ENCODE measurements at places on chromosomes 12 and 14.

GRCh38 chr14:34875031-34875922 is at the start of gene BAZ1A:
Gene BAZ1A, minus strand, starts transcription at chr14:34875360. Its CDS starts 756 bp downstream, at chr14:34874604.
- DNase-seq: peak; percentile 78

- no peak for DNase-seq
Observed at GRCh38 chr14:92653162-92653651, 95.2 kb downstream of the LGMN start.

DNA sequence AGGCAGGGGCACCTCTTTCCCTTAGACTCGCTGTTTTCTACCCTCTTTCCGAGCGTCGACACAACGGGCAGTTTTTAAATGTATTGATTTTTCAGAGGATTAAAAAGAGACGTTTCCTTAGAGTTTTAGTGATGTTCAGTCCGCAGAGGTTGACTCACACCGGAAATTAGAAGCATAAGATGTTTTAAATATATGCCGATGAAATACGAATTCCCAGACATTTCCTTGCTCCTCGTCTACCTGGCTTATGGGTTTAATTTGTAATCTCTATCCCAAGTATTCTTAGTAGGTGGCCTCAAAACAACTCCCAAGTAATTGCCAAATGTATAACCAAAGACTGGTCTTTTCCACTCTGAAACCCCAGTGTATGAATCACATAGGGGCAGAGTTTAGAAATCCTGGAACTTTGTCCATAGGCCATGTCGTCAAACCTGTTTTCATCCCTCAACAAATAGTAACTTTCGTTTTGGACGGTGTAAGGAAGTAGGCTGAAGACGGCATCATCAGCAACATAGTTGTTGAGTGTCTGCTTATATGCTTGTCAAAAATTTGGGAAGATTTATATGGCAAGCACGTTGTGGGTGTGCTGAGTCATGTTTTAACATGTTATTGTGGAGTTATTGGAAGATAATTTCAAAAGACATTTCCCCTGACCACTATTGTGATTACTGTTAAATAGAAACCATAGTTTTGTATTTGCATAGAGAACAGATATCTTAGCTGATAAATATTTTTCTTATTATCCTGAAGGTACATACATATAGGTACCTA is 824 bp downstream of the TBK1 start:
- DNase-seq: no peak

GRCh38 chr12:65935906-65936901 is 111.9 kb downstream of the HMGA2 start:
- no peak for DNase-seq

- no peak for DNase-seq
Observed at GRCh38 chr12:51409846-51410245, 14.8 kb upstream of the SLC4A8 start.

- no peak for DNase-seq
Observed at GRCh38 chr14:20427231-20428009, 8.5 kb downstream of the KLHL33 start.

DNA sequence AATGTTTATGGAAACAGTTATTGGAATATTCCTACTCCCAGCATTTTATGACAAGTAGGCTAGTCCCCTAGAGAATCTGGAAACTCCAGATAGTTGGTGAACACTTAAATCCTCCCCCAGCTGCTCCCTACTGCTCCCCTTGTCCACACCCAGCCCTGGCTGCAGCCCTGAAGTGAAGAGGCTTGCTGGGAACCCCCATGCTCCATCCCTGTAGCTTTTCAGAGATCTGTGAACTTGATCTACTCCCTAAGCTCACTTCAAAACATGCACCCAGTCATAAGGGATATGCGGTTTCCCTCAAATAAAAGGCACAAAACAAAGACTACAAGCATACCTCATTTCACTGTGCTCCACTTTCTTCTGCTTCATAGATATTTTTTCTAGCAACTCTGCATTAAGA is 33.2 kb downstream of the EGLN3 start:
- DNase-seq: no peak

GRCh38 chr12:25319233-25319984 is 68.7 kb upstream of the KRAS start:
- DNase-seq: no peak

- no peak for DNase-seq
Observed at GRCh38 chr14:71380271-71380670, 473.0 kb downstream of the PCNX1 start.

- no peak for DNase-seq
Observed at GRCh38 chr14:53113989-53114388, 39.1 kb downstream of the DDHD1 start.

GRCh38 chr14:39060818-39061437 is 42.1 kb downstream of the SEC23A start:
- DNase-seq: no peak

- no peak for DNase-seq
Observed at GRCh38 chr12:49228653-49229052, 36.2 kb upstream of the TUBA1C start.

DNA sequence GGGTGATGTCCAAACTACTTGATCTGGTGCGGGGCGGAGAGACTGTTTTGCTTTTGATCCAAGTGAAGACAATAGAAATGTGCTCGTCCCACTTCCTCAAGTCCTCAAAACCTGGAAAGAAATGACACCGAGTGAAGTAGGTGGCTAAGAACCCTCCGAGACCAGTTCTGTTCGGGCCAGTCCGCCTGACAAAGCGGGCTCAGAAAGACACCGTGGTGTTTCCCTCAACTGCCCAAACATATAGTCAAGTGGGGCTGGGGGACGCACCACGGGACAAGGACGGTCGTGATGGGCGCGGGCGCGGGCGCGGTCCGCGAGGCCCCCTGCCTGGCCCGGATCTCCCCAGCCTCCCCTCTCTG is 1.6 kb downstream of the PHLDA1 start:
- no peak for DNase-seq

DNA sequence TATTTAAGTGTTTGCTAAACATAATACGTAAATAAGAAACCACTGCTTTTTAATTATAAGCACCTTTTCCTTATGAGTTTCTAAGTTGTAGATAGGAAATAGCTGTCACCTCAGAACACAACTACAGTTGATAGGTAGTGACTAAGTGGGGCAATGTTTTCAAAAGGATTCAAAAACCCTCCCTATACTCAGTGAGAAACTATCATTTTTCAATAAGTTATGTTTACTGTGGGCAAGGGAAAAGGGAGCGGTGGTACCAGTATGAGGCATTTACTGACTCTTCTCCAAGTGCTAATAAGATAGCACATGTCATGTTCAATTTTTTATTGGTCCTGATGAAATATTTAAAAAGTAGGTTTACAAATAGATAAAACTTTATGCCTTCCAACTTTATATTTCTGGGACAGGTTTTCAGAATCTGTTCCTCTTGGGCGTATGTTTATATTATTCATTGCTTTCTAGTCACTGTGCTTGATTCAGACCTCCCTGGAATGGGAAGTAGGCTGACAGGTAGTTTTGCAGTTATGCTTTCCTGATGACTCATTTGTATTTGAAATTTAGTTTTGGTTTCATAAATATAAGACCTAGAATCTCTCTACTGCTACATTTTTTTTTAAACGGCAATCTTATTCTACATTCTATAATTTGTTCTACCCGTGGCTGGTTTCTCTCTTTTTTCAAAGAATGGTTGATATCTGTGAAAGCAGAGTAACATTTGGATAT is 153.1 kb downstream of the TMEM117 start:
- no peak for DNase-seq

DNA sequence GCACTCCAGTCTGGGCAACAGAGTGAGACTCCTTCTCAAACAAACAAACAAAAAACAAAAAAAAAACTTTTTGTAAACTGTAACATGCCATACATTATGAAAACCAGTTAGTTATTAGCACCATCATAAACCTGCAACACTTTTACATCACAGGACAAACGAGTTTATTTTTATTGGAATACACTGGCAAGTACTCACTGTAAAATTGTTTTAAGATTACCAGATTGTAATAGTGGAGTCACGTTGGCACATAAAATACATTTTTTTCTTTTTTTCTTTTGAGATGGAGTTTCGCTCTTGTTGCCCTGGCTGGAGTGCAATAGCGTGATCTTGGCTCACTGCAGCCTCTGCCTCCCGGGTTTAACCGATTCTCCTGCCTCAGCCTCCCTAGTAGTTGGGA is 15.7 kb downstream of the FKBP3 start:
- no peak for DNase-seq
